ENCODE measurements at places on chromosomes 3 and 15.
A peak's percentile ranks its signal among the peaks of the same experiment; 100 is the strongest.

- DNase-seq: no peak
Measured at GRCh38 chr15:56672721-56673120, 60.6 kb downstream of the ZNF280D start.

GRCh38 chr3:197024881-197025735, 4.5 kb downstream of the MELTF start:
- no peak for DNase-seq

DNA sequence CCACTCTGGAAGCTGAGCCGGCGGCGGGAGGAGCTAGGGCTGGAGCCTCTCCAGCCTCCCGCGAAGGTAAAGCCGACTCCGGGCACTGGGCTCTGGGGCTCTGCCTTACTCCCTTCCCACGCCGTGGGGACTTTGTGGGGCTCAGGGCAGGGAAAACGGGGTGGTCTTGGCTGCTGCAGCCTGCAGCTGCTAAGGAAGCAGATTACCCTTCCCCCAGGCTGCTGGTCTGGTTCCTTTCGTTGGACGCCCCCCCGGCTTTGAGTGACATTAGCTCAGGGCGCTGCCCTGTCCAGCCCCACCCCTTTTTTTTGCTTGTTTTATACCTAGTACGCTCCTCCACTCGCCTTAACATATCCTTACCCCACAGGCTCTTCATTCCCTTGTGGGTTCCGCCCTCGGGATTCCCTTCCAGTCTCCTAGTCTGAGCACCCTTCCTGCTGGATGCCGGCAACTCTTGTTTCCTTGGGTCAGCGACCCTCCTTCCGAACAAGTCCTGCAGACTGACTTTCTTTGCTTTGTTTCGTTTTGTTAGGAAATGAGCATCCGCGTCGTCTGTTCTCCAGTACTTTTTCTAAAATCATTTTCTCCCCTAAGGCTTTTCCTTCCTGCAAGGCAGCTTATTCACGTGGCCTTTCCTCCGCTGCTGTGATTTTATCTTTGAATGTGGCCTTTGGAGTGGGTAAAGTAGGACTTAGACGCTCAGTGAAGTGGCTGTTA, 551 bp downstream of the DNAJC13 start:
- DNase-seq: peak; percentile 33

DNA sequence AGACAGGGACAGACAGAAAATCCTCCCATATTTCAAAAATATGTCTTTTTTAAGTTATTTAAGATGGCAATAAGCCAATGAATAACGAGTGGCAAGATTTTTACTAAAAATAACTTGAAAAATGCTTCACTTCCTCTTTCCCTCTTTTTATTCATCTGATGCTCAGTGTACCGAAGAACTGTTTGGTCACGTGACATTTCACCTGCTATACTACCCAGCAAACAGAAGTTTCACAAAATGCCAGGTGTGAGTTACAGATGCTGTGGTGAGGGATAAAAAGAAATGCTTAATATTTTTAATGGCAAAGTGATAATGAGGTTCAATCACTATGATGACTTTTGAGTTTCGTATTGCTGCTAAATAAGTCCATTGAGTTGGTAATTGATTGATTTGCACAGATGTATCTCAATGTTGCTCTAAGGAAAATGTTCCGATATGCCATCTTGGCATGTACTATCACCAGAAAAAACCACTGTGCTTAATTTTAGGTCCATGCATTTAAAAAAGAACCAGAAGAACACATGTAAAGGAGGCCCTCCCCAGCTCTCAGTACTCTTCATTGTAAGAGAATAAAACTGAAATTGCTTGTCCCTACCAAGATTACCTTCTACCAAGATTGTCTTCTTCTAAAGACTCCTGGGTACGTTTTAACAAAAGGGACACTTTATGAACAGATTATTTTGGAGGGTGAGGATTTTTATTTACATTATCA, 26.0 kb upstream of the SEC62 start:
- no peak for DNase-seq

GRCh38 chr3:100634493-100635272, 25.3 kb downstream of the ADGRG7 start:
- DNase-seq: peak; percentile 22

GRCh38 chr3:135532021-135532420, 433.5 kb upstream of the PPP2R3A start:
- DNase-seq: no peak

DNA sequence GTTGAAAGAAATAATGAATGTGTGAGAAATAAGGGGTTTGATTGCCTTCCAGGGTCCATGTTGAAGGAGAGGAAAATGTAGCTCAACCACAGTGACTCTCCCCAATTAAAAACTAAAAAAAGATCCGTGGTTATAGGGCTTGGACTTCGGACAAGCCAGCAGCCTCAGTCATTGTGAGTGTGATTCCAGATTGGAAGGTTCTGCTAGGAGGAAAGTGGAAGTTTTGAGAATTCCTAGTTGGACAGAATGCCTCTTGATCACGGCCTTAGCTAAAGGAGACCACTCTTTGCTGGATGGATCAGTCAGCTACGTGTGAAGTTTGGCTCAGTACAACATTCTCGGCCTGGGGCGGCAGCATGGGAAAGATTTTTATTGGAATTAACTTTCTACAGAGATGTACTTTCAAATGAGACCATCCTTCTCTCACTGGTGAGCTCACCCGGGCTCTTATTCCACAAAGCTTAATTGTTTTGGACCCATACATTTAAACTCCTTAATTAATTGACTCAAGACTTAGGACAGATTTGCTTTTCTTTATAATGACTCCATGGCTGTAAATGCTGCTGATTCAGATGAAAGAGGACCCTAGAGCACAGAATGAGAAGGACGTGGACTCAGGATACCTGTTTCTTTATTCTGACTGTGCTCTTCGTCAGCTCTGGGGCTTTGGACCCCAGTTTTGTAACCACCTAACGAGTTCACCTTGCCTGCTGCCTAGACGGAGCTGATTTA, 27.5 kb downstream of the FLNB start:
- DNase-seq: no peak

GRCh38 chr15:76346669-76347481, 10.3 kb downstream of the ISL2 start:
- no peak for DNase-seq

DNA sequence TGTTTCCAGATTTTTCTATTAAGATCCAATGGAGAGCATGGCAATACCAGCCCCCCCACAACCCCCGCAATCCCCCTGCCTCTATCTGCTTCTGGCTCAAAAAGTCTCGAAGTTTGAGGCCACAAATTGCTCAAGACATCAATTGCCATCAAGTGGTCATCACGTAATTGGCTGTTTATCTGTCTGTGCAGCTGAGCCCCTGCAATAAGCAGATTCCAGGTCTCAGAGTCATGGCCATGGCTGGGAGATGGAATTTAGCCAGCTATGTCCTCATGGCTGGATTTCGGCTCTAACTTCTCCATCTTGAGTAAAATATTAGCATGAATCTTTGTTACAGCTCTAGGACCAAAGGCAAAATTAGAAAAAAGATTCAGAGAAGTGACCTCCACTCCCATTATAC, 22.7 kb downstream of the SSUH2 start:
- no peak for DNase-seq

GRCh38 chr3:1613962-1614361, 484.7 kb upstream of the CNTN4 start:
- no peak for DNase-seq

All from stimulated activated CD4-positive, alpha-beta T cell treated with anti-CD3 and anti-CD28 coated beads, Interleukin-1b, Interleukin-23, amount 100 ng/mL, for 48 hours (primary cell).